NCI-H146 (cell line): ENCODE measurements at places on chromosomes 5 and 9.

- DNase-seq, result no peak
Measured at GRCh38 chr5:141322261-141322660, 1.7 kb upstream of the TAF7 start.

DNA sequence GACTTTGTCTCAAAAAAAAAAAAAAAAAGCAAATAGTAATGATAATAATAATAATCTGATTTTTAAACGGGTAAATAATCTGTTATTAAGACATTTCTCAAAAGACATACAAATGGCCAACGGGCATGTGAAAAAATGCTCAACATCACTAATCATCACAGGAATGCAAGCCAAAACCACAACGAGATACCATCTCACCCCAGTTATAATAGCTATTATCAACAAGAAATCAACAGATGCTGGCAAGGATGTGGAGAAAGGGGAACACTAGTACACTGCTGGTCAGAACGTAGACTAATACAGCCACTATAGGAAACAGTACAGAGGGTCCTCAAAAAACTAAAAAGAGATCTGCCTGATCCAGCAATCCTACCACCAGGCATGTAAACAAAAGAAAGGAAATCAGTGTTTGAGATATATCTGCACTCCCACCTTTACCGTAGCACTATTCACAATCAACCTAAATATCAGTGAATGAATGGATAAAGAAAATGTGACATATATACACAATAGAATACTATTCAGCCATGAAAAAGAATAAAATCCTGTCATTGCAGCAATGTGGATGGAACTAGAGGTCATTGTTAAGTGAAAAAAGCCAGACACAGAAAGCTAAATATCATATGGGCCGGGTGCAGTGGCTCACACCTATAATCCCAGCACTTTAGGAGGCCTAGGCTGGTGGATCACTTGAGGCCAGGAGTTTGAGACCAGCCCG, 24.9 kb downstream of the VAV2 start:
- no peak for DNase-seq

DNA sequence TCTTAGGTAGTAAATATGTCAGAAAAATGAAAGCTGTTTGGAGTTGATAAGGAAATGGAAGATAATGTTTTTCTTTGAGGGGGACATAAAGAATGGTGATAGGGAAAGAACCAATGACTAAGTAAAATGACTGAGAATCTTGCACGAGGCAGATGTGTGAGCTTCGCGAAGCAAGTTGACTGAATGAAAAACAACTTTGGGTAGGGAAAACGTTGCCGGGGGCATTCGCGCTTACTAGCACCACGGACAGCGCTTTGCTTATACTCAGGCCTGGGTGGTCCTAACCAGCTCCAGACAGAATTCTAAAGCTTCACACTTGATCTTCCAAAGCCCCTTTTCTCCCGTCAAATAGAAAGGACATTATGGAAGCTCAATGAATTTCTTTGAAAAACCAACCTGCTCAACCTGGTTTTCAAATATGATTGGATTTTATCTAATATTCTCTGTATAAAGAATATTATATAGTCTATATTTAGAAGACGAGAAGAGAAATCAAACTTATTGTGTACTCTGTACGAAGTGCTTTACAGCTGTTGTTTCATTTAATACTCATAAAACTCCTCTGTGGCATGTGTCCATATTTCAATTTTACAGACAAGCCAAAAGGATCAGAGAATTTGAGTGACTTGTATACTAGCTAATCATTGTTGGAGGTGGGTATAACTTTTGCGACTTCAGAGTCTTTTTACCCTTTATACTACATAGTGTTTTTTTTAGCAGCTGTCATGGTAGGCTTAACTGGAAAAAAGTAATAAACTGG, 1.9 kb upstream of the CDKN2B start:
- no peak for DNase-seq

DNA sequence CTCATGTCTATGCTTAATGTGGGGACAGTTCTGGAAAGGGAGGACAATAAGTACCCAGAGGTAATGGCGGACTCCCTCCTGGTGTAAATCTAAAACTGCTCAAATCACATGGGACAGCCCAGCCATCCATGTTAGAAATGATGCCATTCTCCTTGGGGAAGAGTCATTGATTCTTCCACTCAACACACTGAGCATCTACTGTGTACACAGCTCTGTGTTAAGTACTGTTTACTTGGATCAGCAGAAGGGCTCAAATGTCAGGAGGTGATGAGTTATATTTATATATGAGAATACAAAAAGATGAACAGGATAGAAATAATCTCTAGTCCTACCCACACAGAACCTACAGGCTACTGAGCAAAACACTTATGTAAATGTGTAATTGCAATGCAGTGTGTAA, 31.8 kb upstream of the NANS start:
- DNase-seq, result no peak

DNA sequence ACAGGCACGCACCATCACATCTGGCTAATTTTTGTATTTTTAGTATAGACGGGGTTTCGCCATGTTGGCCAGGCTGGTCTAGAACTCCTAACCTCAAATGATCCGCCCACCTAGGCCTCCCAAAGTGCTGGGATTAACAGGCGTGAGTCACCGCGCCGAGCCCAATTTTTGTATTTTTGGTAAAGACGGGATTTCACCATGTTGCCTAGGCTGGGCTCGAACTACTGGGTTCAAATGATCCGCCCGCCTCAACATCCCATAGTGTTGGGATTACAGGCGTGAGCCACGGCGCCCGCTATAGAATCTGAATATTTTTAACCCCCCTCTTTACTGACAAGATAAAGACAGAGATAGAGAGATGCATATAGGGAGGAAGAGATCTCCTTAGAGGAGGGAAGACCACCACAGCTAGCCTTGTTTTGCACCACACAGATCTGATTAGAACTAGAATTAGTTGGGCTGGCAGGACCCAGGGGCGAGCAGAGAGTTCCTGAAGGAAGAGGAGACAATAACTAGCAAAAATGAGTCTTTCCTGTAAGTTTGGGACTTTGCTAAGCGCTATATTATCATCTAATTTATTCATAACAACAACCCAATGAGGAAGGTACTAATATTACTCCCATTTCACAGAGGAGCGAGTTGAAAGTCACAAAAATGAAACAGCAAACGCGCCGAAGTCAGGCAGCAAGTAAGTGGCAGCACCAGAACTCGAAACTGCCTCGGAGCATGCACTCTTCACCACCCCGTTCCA, 1.5 kb upstream of the ANKHD1 start:
- DNase-seq, result peak; percentile 23

- DNase-seq, result no peak
Measured at GRCh38 chr9:79542735-79543620, 28.8 kb upstream of the TLE4 start.

DNA sequence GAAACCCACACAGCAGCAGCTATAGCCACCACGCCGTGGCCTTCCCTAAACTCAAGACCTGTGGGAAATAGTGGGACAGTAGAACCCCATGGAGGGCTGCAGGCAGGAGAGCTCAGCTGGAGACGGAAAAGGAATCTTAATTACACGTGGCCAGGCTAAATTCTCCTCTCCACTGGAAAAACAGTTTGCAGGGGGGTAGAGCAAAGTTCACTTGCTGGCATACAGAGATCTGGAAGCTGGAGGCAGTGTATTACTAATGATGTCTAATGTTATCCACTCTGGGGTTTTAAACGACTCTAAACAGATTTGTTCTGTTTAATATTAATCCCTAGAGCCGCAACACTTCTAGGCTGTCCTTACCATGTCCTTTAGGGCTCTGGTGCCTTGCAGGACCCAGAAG, 257.1 kb downstream of the SAXO1 start:
- no peak for DNase-seq

- no peak for DNase-seq
Measured at GRCh38 chr5:91839721-91840120, 456.6 kb upstream of the ARRDC3 start.

DNA sequence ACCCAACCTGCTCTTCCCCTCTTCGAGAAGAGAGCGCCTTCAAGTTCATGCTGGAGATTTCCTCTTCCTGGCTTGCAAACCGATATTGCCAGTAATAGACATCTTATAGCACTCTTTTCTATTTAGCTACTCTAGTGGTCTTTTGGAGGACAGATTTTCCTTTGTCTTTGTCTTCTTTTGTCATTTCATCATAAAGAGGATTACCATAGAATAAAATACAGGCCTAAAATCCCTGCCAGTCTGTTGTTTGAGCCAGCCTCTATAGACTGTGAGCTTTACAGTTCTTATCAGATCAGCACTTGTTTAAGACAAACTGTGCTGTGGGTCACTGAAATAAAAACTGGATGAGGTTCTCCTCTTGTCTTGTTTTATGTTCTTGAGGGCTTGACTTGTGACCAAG, 802.8 kb downstream of the NR2F1-AS1 start:
- no peak for DNase-seq

GRCh38 chr9:20358207-20358606, 264.1 kb downstream of the MLLT3 start:
- no peak for DNase-seq

GRCh38 chr5:159881967-159882366, 34.3 kb upstream of the ADRA1B start:
- no peak for DNase-seq

DNA sequence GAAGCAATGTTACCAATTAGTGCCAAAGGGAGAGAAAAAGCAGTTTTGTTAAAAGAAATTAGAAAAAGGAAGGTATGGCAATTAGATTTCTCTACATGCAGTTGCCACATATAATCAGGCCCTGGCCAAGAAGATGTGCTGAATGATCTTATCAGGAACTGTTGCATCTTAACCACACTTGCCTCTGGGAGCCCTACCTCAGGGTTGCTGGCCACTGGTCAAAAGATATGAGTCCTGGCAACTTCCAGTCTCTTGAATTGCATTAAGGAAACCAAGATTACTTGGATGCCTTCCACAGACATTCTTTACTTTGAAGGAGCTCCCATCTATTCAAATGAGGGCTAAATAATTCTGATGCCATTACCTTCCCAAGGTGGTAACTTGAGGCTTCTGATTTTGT, 60.4 kb downstream of the TNC start:
- no peak for DNase-seq

GRCh38 chr5:171351536-171352073, 36.0 kb upstream of the NPM1 start:
- DNase-seq, result no peak

DNA sequence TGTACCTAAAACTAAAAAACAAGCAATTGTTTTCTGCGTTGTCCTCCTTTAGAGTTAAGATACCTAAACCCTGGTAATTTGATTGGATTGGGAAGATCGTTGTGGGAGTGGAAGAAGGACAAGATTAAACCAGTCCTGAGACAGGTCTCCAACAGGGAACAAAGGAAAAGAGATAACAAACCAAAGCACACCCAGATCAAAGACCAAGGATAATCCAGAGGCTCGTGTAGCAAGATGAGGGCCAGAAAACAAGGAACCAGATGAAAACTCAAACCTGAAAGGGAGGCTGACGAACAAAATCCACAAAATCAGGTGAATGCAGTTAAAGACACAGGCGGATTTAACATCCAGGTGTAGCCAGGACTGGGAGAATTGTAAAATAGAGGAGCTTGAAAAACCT, 618.1 kb downstream of the SLCO4C1 start:
- DNase-seq, result peak; percentile 8

DNA sequence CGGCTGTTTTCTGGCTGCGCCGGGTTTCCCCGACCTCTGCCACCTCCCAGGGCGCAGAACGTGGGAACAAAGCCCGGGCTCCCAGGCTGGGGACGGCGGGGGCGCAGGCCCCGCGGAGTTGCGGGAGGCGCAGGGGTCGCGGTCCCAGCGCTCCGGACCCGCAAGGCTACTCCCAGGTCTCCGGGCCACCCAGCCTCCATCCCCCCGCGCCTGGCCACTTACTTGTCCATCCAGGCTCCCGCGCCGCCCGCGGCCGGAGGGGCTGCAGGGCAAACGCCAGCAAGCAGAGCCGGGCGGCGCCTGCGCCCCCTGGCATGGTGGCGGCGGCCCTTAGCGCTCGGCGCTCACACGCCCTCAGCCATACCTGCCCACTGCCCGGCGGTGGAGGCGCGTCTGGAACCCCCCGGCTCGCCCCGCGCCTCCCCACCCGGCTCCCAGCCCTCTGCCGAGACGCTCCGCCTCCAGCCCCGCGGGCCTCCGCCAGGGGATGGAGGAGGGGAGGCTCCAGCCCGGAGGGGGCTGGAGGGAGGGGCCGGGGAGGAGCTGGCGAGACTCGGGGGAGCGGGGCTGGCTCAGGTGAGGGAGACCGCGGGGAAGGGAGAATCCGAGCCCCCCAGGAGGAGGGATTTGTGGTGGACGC, at the start of gene ADAM19:
ADAM19 (minus strand) TSS at position 395 of the 640 bp plus-strand sequence; CDS start at position 316, 79 bp downstream.
- peak; percentile 12 for DNase-seq

DNA sequence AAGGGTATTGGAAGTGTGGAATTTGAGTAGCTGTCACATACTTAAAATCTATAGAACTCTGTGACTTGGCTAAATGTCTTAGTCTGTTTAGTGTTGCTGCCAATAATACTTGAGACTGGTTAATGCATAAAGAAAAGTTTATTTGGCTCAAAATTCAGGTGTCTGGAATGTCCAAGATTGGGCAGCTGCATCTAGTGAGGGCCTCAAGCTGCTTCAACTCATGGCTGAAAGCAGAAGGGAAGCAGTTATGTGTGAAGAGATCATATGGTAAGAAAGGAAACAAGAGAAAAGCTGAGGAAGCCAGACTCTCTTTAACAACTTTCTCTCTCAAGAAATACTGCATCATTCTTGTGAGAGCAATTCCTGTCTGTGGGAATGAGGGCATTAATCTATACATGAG, 1043.3 kb upstream of the CDH6 start:
- DNase-seq, result no peak

- no peak for DNase-seq
Measured at GRCh38 chr5:17278931-17279330, 61.5 kb downstream of the BASP1 start.

- DNase-seq, result no peak
Measured at GRCh38 chr5:117588611-117589010, 1014.0 kb upstream of the SEMA6A start.

DNA sequence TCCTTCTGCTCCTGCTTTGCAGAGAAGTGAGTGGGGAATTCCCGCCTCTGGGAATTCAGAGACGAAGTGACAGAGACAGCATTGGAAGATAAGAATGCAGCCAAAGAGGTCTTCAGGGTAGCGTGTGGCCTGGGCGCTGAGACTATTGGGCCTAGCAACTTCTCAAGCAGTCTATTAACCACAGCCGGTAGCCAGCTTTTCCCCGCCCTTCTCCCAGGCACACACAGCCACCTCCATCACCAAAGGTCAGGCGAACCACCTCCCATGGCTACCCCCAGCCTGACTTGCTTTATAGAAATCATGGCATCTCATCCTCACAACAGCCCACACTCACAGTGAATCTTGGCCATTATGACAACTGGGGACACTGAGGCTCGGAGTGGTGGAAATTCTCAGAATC, 124.2 kb downstream of the KCNIP1 start:
- DNase-seq, result no peak

- DNase-seq, result no peak
Measured at GRCh38 chr9:7346144-7346543, 453.4 kb downstream of the DMAC1 start.

DNA sequence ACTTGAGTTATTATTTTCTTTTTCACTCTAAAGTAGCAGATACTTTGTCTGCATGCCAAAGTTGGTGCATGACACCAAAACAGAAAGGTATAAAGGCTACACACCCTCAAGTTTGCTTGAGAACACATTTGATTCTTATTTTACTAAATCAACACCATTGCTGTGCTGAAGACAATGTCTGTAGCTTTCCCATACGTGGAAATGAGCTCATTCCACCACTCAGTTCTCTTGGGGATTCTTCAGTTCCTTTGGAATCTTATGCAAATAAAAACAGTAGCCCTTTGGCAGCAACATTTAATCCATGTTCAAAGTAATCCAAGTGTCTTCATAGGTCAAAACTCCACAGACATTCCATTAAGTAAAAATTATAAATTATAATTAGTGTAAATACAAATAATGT, 264.9 kb downstream of the TLE1 start:
- DNase-seq, result no peak
